ENCODE measurements at places on chromosomes 1 and 21.
A peak's percentile ranks its signal among the peaks of the same experiment; 100 is the strongest.

GRCh38 chr1:9441451-9442133 is 97.7 kb upstream of the SLC25A33 start:
- H3K27ac ChIP-seq = peak overlapping the region; percentile 96
- no peaks in the 10 kb centered on the region for H3K27me3 ChIP-seq
- peak; percentile 17 for DNase-seq
- peak overlapping the region; percentile 30 for H3K4me3 ChIP-seq

DNA sequence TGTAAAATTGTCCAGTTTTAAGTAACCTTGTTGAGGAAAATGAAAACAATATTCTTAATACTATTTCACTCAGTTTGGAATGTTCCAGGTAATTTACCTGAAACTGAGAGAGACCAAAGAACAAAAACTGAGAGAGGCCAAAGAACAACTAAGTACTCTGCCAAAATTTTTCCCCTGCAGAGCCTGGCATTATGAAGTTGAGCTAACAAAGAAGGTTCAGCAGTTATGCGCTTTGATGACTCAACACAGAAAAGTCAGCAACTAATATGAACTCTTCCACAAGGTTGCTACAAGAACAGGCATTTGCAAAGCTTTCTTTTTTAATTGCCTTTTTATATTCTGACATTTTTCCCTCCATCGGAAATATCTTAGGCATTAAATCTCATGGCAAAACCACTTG is 270.9 kb downstream of the CHRM3 start:
- H3K4me1 ChIP-seq = peaks cover 6% of the 10 kb centered on the region
- H3K4me3 ChIP-seq = no peak overlapping the region
- H3K36me3 ChIP-seq = no peaks in the 10 kb centered on the region
- no peak for DNase-seq

DNA sequence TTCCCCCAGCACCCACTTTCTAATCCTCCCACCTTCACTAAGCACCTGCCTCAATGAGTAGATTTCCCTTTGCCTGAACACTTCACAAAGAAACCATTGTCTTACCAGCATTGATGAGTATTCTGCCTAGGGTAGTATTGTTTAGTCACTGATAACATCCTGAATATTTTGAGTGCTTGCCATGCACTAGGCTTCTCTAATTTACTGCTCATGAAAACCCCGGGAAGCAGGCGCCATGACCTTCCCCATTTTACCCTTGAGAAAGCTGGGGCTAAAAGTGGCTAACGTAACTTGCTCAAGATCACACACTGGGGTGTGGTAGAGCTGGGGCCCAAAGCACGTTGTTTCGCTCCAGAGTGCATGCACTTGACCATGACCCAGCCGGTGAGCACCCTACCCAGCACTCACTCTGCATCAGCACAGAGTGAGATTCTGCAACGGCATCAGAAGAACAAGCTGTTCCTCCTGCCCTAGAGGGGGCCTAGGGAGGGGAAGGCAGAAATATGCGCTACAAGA is 10.6 kb upstream of the F3 start:
- H3K27ac ChIP-seq = peak overlapping the region; percentile 17
- no peak overlapping the region for H3K4me3 ChIP-seq
- H3K4me1 ChIP-seq = peaks cover 67% of the 10 kb centered on the region
- no peaks in the 10 kb centered on the region for H3K36me3 ChIP-seq
- no peak for DNase-seq

DNA sequence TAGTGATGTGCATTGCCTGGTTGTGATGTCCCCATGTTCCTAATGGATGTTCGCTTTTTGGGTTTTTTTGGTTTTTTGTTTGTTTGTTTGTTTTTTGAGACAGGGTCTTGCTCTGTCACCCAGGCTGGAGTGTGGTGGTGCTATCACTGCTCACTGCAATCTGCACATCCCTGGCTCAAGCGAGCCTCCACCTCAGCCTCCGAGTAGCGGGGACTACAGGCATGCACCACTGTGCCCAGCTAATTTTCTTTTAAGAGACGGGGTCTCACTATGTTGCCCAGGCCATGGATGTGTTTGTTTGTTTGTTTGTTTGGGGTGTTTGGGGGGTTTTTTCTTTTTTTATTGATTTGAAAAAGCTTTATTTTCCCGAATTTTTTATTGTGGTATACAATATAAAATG is 2.1 kb downstream of the COL6A2 start:
- H3K36me3 ChIP-seq = peaks cover 49% of the 10 kb centered on the region
- peaks cover 41% of the 10 kb centered on the region for H3K27me3 ChIP-seq
- peak overlapping the region; percentile 68 for H3K4me3 ChIP-seq
- H3K4me1 ChIP-seq = peaks cover 10% of the 10 kb centered on the region

GRCh38 chr1:115539061-115539460 is 102.7 kb upstream of the VANGL1 start:
- H3K27me3 ChIP-seq = peaks cover 19% of the 10 kb centered on the region
- DNase-seq = no peak
- H3K4me3 ChIP-seq = no peak overlapping the region

- H3K27ac ChIP-seq = no peak overlapping the region
- H3K4me1 ChIP-seq = peaks cover 5% of the 10 kb centered on the region
- H3K27me3 ChIP-seq = peaks cover 5% of the 10 kb centered on the region
These were observed 31.4 kb upstream of the BCL9 start for GRCh38 chr1:147509786-147510395.

- peak within 1 kb of the TSS; percentile 72 for H3K27ac ChIP-seq
- DNase-seq = no peak
- H3K36me3 ChIP-seq = no peaks in the 10 kb centered on the region
- peak within 1 kb of the TSS; percentile 49 for H3K4me3 ChIP-seq
- peaks cover 73% of the 10 kb centered on the region for H3K4me1 ChIP-seq
- H3K27me3 ChIP-seq = peaks cover 4% of the 10 kb centered on the region
These were observed at the start of gene ANXA9 for GRCh38 chr1:150981805-150982712. Gene ANXA9 (plus strand): TSS chr1:150982292. CDS start chr1:150983106, 814 bp downstream.

Measured in nephron progenitor cell (in vitro differentiated cells).